ENCODE measurements at places on chromosomes 7 and 10. TPM values are rescaled to one million over a fixed set of nuclear protein-coding genes. Genes with fewer than 3 reads are reported as not detected.

Gene TSPAN12
- total RNA-seq: 4.3 TPM

Gene KAZALD1
- total RNA-seq: 6.4 TPM

Gene ADARB2
- total RNA-seq: 13.0 TPM

Gene LIPA
- total RNA-seq: 13.9 TPM

DNA sequence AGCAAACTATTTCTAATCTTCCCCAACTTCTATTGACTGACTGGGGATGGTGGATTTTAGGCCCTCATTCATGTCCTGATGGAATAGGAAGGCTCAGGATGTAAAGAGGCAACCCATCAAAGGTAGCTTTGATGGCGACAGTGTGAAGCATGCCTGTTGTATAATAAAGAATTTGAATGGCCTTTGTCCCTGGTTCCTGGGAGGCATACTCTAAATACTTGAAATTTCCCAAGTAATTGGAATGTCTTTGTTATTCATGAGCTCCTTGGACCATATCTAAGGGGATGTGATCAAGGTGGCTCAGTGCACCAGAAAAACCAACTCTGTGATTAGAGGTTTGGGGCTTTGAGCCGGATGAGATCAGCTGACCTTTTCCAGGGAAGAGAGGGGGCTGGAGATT lies 264.5 kb upstream of the NEBL start:
- no peak for DNase-seq

DNA sequence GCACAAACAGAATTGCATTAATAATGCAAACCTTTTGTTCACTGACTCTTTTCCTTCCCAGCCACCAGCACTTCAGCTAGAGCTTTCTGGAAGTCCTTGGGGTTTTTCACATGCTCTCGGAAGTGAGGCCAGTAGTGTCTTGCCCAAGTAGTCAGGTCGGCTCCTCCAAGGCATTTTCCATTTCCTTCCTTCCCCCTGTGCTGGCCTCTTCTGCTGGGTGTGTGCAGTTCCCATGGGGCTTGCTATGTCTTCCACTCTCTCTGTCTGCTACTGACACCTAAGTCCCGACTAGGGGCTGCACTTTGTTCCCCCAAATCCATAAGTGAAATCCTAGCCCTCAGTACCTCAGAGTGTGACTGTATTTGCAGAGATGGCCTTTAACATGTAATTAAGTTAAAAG lies 175.6 kb upstream of the BMPER start:
- no peak for DNase-seq

GRCh38 chr10:12819071-12819470 lies 182.4 kb downstream of the CCDC3 start:
- DNase-seq: no peak

Gene HTRA1
- 27.3 TPM for total RNA-seq

- peak; percentile 25 for DNase-seq
Observed at GRCh38 chr10:10092581-10092980, 925.1 kb upstream of the CELF2 start.

GRCh38 chr10:123021517-123021916 lies 12.7 kb downstream of the ACADSB start:
- DNase-seq: no peak

Gene LRRN3
- total RNA-seq: 49.1 TPM

Gene SPDYE2
- 5.4 TPM for total RNA-seq

Gene DIP2C
- 43.4 TPM for total RNA-seq

- DNase-seq: no peak
Observed at GRCh38 chr7:39392151-39392550, 174.1 kb upstream of the YAE1 start.

DNA sequence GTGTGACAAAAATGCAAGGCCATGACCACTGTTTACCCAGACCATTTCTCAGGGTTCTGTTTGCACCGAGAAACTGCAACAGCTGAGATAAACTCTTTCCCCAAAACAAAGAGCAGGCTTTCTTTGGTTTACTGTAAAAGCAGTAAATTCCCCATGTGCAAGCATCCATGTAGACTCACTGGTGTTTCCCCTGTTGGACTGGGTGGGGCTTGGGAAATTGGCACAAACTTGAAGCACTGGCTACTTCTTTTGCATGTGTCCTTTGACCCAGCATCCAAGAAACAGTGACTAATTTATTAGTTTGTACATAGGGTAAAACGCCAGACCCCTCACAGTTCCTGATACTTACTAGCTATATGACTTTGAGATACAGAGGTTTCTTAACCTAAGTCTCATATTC lies 12.3 kb downstream of the IQUB start:
- DNase-seq: no peak

DNA sequence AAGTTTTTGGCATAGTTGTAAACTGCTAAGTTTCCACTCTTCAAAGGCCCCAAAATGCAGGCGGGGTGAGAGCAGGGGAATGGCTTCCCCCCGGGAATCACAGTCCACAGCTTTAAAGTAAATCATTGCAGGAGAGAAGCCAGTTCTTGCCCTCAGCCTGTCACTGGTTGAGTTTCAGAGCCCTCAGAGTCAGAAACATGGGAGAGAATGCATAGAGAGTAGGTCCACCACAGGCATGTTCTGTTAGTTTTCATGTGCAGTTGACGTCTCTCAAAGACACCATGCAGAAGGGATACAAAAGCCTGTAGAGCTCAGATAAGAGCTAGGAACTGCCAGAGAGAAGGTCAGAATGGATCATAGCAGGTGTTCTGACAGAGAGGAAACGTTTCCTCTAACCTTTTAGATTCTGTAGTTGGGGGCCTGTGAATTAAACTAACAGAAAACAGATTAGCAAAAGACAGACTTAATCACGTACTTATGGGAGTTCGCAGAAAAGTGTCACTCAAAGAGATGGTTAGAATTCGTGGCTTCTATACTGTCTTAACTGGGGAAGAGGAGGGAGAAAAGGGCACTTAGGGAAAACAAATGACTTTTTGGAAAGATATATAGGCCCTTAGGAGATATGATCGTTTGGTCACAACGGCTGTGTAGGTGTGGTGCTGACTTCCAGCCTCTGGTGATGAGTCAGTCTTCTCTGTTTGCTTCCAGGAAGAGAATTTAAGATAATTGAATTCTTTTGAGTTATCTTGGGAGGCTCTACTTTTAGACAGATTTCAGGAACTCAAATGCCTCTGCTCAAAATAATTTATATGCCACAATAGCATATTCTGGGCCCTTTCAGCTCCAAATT lies 48.0 kb upstream of the MSRB2 start:
- no peak for DNase-seq

GRCh38 chr7:69723663-69724062 lies 125.4 kb downstream of the AUTS2 start:
- DNase-seq: no peak

GRCh38 chr7:28811701-28812430 lies 146.3 kb downstream of the TRIL start:
- no peak for DNase-seq

DNA sequence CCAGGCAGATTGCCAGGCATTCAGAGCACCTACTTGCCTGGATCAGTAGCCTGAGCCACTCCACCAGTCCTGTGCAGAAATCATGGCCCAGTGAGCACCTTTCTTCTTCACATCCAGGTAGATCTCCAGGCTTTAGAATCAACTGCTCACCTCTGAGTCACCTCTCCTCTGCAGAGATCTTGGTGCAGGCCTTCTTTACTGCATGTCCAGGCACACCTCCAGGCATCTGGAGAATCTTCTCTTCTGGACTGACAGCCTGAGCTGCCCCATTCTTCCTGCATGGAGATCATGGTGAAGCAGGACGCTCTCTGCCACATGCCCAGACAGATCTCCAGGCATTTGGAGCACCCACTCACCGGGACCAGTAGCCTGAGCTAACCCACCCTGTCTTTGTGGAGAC lies 894.5 kb upstream of the MBL2 start:
- no peak for DNase-seq

GRCh38 chr10:64039198-64039597 lies 518.0 kb downstream of the REEP3 start:
- no peak for DNase-seq

Gene IRF5
- total RNA-seq: 2.9 TPM

Gene BMPER
- total RNA-seq: 2.8 TPM

DNA sequence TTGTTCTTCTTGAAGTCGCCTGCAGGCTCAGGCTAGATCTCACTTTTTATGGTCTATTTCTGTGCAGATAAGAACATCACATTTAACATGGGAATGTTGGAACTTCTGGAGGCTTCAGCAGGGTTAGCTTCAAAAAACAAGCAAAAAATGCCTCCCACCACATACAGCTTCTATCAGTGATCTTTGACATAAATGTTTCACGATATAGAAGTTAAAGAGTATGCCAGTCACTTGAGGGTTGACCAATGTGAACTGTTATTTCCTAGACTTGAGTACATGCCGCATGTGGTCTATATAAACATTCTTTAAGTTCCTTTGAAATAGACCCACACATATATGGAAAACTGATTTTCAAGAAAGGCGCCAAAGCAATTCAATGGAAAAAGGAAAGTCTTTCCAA lies 219.2 kb upstream of the KLF14 start:
- DNase-seq: no peak

- DNase-seq: no peak
Observed at GRCh38 chr10:62745581-62745980, 58.9 kb upstream of the ADO start.

DNA sequence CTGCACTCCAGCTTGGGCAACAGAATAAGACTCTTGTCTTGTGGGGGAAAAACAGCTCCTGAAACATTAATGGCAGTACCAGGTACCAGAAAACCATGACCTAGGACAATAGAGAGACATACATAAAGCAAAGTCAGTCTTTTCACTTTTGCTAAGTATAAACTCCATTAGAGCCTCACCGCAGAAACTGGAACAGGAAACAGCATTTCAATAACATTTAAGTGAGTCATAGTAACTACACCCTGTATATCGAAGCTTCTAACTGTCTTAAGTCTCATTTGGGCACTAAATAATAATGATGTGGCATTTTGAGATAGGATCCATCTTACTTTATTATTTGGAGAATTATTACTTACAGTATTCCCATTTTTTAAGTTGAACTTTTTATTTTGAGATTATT lies 517.8 kb upstream of the CELF2 start:
- DNase-seq: no peak

DNA sequence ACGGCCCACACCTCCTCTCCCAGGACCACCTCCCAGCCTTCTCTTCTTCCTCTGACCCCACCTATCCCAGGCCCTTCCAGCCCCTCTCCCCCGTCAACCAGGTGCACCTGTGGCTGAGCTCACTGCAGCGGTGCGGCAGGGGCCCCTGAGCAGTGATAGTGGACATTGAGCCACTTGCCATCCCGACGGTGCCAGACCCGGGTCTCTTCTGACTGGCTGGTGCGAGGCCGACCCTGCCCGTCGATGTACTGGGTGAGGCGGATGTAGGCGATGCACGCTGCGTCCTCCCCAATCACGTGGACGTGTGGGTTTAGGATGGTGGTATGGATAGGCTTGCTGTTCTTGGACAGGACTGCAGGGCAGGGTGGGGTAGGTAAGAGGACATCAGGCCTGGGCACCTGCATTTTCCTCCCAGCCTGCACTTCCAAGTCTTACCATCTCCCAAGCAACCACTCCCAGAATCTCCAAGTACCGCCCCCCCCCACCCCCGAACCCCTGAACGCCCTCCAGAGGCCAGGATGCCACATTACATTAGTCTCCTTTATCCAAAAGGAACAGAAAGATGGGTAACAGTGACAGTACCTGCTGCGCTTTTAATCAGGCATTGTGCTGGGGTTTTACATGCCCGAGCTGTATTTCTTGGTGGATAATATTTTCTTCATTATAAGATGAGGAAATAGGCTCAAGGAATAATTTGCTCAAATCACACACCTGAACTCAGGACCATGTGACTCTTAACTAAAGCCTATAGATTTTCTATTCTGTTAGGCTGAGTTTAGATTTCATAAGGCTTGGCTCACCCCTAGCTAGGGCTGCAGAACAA lies 3.7 kb upstream of the NDST2 start:
- DNase-seq: no peak

GRCh38 chr10:70300908-70301597 lies 17.2 kb upstream of the NPFFR1 start:
- no peak for DNase-seq

DNA sequence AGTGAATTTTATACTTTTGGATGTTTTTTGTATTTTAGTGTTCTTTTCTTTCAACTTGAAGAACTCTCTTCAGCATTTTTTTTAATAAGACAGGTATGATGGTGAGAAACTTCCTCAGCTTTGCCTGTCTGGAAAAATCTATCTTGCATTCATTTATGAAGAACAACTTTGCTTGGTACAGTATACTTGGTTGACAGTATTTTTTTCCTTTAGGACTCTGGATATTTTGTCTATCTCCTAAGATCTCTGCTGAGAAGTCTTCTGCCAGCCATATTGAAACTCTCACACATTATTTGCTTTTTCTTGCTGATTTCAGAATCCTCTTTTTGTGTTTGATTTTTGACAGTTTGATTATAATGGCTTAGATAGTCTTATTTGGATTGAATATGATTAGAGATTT lies 405.0 kb upstream of the GHITM start:
- DNase-seq: no peak

Gene AKR1D1
- 0.87 TPM for total RNA-seq

DNA sequence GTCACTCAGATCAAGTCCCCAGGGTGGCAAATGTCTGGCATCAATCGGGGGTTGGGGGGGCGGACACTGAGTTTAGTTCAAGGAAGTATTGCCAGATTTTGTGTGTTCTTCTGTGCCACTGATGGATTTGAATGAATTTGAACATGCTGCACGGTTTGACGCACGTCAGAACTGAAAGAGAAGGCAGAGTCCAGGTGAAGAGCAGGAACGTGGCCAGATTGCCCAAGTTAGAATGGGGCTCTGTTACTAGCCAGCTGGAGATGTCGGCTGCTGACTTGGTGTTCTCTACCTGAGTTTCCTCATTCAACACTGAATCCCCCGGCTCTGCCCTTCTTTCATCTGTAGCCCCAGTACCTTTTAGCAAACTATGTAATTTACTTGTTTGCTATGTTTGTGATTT lies 180.2 kb downstream of the PRKCQ start:
- no peak for DNase-seq

Gene EN2
- total RNA-seq: 0.81 TPM

DNA sequence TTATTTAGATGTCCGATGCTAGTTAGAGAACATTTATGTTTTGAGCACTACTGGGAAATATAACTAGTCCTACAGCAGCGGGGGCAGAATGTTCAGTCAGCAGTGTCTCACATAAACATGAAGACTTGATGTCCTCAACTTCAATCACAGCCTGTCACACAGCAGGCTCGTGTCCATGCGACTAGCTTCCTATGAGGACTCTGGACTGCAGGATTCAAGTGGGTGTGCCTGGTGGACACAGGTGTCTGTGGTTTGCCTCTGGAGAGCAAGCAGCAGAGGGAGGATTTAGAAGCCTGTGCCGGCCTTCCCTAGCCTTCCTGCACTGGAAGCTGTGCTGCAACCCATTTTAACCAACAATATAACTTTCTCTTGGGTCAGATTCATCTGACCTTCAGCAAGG lies 30.0 kb upstream of the LANCL2 start:
- no peak for DNase-seq

GRCh38 chr7:139430443-139430842 lies 53.0 kb downstream of the KLRG2 start:
- DNase-seq: no peak
